Stimulated activated CD4-positive, alpha-beta T cell treated with anti-CD3 and anti-CD28 coated beads, Interleukin-2, amount 100 ng/mL, for 48 hours (primary cell): ENCODE measurements at places on chromosomes 2 and 18.

- DNase-seq = no peak
Measured at GRCh38 chr2:64982311-64982857, 6.8 kb upstream of the SLC1A4 start.

DNA sequence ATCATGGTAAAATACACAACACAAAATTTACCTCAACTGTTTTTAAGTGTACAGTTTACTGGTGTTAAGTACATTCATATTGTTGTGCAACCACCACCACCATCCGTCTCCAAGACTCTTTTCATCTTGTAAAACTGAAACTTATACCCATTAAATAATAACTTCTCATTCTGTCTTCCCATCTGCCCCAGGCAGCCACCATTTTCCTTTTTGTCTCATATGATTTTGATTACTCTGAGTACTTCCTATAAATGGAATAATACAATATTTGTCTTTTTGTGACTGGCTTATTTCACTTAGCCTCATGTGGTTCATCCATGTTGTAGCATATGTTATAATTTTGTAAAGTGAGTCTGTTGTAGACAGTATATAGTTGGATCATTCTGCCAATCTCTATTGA, 82.7 kb downstream of the ALMS1 start:
- no peak for DNase-seq

DNA sequence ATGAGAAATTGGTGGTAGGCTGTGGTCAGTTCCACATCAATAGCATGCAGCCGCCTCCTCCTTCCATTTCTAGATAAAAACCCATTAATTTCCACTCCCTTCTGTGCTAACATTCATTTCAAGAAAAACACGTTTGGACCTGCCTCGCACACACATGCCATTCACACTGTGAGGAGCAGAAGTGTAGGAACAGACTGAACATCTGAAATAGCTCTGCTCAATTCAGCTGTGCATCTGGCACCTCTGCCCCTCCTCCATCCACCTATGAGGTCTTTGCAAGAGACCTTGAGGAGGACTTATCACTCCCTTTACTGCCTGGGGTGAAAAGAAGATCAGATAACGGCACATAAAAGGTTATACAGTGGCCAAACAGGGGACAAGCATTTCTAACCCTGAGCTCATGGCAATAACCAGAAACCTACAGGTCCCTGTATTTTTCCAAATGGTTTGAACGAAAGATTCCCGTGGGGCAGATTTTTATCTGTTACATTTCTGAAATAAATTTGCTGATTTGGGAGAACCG, 30.8 kb upstream of the LRP2 start:
- DNase-seq = no peak

DNA sequence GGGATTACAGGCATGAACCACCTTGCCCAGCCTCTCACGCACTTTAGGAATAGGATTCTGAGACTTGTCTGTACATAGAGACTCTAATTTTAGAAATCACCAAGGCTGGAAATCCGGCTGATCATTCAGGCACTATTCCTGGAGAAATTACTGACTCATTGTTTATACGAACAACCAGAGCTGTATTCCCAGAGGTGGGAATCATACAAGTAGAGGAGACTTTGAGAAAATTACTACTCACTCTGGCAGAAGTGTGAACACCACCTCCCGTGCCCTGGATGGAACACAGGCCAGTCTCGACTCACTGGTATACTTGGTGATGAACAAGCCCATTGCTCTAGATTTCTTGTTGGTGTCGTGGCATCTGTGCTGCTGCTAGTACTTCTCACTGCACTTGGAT, 5.8 kb upstream of the ADNP2 start:
- DNase-seq = no peak

DNA sequence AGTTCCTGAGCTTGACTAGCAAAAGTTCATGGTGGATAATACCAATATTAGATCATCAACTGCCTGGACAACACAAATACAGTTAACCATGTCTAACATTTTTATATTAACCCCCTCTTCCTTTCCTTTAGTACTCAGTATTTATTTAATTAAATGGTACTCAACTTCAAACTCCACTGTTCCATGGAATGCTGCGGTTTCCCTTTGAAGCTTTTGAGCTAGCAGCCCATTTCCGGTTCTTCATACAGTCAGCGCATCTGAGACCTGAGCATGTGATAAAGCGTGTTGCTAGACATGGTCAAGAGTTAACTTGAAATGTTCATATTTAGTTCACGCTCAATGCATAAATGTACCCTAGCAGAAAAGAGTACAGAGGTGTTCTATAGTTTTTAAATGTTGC, 278.4 kb downstream of the ALPK2 start:
- no peak for DNase-seq

DNA sequence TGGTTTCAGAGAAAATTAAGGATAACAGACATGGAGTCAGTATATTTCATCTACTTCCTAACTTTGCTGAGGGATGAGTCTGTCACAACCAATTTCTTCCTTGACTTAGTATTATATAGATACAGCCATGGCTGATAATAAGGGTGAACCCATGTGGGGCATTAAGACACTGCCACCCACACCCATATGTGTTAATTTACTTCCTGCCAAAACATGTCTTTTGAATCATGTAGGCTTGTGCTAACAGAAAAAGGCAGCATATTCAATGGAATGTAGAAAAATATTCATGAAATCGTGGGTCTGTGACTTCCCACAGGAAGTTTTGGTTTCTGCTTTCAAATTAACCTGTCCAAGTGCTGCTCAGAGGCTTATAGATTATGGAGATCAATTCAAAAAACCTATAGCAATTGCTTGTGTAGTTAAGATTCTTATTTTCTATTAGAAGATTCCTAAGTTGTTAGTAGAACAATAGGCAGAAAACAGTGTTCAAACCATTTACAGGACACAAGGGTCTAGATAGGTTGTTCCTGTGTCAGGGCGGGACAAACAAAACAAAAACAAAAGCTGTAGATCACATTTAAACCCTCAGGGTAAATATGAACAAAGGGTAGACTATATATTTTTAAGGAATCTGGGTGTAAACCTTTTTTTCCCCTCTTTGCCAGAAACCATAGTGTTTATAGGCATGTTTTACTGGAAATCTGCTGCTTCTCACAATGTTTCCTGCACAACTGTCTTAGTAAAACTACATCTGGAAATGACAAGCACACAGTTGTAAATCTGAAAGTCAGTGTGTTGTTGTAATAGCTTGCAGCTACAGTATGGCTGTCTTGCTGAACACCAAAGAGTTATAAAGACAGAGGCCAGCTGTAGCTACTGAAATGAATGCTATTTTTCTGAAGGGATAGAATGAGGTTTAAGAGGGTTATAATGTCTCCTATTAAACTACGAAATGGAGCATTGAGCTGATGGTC, 691.2 kb downstream of the EPHA4 start:
- DNase-seq = no peak

DNA sequence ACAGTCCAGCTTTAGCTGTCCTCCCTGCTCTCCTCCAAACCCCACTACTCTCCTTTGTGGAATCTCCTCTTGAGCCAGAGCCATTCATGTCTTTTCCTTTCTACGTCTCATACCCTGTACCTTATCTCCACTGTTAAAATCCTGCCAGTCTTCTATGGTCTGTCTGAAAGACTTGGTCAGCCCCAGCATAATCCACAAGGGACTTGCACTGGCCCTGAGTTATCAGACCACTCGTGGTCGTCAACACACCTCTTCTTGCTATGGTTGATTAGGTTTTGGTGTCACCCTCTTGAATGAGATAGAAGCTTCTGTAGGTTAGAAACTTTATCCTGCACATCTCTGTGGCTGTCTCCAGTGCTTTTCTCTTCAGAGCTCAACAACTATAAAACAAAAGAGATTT, 56.8 kb downstream of the MYO1B start:
- no peak for DNase-seq

DNA sequence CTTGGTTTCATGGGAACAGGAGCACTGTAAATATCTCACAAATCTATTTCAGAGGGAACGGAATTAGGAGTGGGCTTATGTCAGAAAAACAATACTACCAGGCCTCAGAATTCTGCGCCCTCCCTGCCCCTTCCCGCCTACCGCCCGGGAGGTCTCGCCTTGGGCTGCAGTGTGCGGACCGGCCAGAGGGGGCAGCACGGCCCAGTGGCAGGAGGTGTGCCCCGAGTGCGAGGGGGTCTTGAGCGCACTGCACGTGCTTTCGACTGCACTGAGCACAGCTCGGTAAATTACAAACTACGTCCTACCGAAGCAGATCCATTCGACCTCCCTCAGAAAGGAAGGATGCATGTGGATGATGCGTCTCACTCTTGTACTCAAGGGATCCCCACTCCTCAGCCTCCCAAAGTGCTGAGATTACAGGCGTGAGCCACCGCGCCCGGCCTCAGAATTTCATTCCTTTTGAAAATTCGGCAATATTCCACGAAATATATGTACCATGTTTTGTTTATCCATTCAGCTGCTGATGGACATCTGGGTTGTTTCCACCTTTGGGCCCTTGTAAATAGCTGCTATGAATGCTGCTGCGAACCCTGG, 297.0 kb downstream of the BCL2 start:
- peak; percentile 21 for DNase-seq

DNA sequence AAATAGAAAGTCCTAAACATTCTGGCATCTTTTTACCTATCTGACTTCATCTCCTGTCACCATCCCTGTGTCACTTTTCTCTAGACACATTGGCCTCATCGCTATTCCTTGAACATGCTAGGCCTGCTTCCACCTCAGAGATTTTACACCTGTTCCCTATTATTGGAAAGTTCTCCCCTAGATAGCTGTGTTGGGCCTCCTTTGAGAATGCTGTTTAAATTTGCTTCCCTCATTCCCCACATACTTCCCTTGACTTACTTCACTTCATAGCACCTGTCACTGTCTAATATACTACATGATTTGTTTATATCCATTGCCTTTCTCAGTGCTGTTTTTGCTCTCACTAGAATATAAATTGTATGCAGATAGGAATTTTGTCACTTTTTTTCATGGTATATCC, 317.0 kb upstream of the GCFC2 start:
- no peak for DNase-seq

GRCh38 chr2:107811411-107811810, 15.3 kb upstream of the RGPD4 start:
- no peak for DNase-seq

GRCh38 chr2:27638037-27638637, 9.3 kb downstream of the GPN1 start:
- no peak for DNase-seq

- DNase-seq = no peak
Measured at GRCh38 chr2:39141334-39142271, 20.8 kb upstream of the SOS1 start.

DNA sequence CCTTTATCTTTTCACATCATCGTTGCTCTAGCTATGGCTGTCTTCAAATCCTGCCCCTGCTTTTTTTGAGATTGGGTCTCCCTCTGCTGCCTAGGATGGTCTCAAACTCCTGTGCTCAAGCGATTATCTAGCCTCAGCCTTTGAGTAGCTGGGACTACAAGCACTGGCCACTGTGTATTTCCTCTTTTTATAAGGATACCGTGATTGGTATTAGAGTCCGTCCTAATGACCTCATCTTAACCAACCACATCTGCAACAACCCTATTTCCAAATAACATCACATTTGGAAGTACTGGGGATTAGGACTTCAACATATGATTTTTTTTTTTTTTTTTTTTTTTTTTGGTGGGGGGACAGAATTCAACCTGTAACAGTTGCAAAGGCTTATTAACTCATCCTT, 9.1 kb downstream of the RESP18 start:
- DNase-seq = no peak

- no peak for DNase-seq
Measured at GRCh38 chr2:22795287-22795866, 589.6 kb upstream of the KLHL29 start.

GRCh38 chr2:184336688-184337087, 261.6 kb upstream of the ZNF804A start:
- no peak for DNase-seq

DNA sequence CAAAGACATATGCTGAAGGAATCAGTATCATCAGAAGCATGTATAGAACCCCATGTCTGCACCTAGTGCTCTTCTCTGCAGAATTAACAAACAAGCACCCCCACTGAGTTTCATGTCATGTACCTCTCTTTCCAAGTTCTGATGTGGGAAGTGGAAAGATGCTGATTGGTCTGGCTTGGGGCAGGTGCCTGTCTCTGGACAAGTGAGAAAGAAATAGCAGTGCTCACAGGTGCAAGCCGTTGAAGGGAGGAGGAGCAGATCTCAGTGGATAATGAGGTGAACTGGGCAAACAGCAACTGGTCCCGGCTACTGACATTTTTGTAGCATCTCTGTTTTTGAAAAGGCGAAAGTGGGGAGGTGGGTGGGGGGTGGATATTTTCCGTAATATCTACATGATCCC, 17.5 kb upstream of the ACVR1 start:
- no peak for DNase-seq

GRCh38 chr2:240644171-240644651, 18.9 kb downstream of the GPR35 start:
- no peak for DNase-seq

DNA sequence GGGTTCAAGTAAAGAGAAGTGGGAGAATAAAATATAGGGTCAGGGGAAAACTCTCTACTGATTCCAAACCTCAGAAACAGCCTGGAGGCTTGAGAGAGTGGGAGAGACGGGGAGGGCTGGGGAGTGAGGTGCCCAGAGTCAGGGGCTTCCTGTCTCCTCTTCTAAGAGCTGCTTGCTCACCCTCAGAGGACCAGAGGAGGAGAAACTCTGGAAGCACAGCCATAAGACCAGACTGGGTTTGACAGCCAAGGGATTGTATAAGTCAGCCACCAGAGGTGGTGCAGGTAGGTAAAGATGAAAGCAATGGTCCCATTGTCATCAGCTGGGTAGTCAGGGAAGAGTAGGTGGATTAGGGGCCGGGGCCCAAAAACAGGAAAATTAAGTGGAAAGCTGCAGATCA, 259.4 kb downstream of the TNS1 start:
- DNase-seq = no peak

DNA sequence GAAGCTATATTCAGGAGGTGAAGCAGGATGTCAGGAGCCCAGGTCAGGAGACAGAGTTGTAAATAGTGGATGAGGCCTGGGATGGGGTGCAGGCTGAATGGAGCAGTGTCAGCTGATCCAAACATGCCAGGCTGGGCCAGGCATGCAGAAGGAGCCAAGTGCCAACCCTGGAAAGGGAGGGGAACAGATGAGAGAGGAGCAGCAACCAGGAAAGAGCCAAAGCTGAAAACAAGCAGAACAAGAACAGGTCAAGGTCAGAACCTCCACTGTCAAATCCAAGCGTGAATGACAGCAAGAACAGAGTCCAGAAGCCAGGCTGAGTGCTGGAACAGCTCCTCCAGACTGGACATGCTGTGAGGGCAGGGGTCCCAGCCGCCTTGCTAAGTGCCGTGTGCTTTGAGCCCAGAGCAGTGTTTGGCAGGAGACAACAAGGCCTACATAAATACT, 49.2 kb upstream of the PPP1CB start:
- no peak for DNase-seq

- no peak for DNase-seq
Measured at GRCh38 chr2:14558335-14558919, 74.1 kb upstream of the LRATD1 start.

- DNase-seq = no peak
Measured at GRCh38 chr2:127086990-127087790, 19.8 kb downstream of the BIN1 start.

DNA sequence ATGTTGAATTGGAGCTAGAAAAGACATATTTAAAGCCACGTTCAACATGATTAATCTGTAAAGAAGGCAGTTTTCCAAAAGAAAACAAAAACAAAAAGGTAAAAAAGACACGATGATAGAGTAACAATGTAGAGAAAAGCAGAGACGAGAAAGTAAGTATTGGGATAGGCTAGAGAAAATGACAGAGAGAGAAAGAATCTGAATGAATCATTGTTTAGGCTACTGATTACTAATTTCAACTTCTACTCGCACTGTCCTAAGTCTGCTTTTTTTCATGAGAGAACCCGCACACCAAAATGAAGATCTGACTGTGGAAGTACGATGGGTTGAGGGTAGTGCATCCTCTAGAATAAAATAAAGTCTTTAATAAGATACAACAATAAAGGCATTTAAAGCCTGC, 1599.2 kb upstream of the TMEFF2 start:
- DNase-seq = no peak
